Activated naive CD8-positive, alpha-beta T cell treated with anti-CD3 and anti-CD28 coated beads for 36 hours (primary cell): ENCODE measurements at places on chromosomes 7 and 10. TPM values are rescaled to one million over a fixed set of nuclear protein-coding genes. Genes with fewer than 3 reads are reported as not detected.

Gene ASAH2B
- 8.9 TPM for total RNA-seq

Gene RBAK
- 11.3 TPM for total RNA-seq

Gene DLD
- total RNA-seq = 128 TPM

Gene CALHM3
- total RNA-seq = not detected

Gene ACBD7
- 1.3 TPM for total RNA-seq

Gene SPDYE1
- total RNA-seq = not detected

Gene METTL27
- 0.23 TPM for total RNA-seq

Gene OR6B1
- total RNA-seq = not detected
